Stimulated activated CD8-positive, alpha-beta memory T cell treated with anti-CD3 and anti-CD28 coated beads, Interleukin-15, amount 100 ng/mL, for 4 hours (primary cell): ENCODE measurements at places on chromosomes 12 and 14.

DNA sequence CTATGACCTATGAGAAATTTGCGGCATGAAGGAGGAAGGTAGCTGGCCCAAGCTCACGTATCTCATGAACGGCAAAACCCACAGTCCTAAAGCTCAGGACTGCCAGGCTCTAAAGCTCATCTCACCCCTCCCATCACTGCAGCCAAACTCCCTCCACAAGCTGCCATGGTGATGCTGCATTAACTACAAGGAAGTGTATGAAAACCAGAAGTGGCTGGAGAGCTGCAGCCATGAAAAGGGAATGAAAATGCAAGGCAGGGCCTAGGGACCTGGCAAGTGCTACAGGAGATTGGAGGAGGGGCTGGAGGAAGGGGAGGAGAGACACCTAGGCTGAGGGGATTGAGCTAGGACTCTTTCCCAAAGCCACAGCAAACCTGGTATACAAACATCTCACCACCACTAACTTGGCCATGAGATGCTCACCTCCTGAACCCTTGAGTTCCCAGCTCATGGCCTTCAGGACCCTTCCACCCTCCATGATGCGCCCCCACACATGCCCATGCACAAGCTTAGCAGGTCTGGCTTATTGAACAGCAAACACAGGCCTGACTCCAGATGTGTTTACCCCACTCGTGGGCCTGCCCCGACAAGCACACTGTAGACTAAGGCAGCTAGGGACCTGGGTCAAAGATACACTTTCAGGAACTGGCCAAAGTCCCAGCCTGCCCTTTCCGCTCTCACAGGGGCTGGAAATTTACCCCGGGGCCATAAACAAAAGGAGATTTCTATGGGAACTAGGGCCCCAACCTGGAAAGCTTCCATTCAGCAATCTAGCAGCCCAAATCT is 42.0 kb downstream of the LTBP2 start:
- DNase-seq, result no peak

- DNase-seq, result no peak
Measured at GRCh38 chr14:73731111-73731510, 16.9 kb upstream of the PNMA1 start.

DNA sequence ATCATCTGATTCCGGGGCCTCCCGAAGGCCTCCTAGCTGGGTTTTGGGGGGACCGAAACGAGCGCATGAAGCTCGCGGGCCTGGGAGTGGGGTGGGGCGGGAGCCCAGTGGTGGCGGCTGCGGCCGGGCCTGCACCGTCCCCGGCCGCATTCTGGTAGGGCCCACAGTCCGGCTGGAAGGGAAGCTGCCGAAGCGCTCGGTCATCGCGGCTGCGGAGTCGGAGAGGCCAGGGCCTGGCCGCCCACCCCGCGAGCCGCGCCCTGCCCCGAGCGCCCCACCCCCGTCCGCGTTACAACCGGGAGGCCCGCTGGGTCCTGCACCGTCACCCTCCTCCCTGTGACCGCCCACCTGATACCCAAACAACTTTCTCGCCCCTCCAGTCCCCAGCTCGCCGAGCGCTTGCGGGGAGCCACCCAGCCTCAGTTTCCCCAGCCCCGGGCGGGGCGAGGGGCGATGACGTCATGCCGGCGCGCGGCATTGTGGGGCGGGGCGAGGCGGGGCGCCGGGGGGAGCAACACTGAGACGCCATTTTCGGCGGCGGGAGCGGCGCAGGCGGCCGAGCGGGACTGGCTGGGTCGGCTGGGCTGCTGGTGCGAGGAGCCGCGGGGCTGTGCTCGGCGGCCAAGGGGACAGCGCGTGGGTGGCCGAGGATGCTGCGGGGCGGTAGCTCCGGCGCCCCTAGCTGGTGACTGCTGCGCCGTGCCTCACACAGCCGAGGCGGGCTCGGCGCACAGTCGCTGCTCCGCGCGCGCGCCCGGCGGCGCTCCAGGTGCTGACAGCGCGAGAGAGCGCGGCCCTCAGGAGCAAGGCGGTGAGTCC is at the start of gene KLC1:
TSS of gene KLC1 (plus strand) at position 528 of the 819 bp plus-strand sequence. CDS start 25,354 bp downstream, outside the sequence.
- peak; percentile 61 for DNase-seq

DNA sequence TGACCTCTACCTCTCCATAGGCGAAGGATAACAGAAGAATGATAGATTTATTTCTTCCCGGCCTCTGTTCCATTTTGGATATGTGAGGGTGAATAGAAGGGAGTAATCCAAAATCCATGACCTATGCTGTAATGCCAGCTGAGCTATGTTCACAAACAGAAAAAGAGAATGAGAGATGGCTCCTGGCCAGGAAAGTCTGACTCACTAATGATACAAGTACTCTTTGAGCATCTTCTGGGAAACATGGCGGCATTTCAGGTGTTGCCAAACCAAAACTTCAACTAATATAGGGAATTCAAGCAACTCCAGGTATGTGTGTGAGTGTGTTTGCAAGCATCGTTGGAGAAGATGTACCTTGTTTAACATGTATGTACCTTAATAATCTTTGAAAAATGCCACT is 55.1 kb downstream of the MED13L start:
- no peak for DNase-seq

DNA sequence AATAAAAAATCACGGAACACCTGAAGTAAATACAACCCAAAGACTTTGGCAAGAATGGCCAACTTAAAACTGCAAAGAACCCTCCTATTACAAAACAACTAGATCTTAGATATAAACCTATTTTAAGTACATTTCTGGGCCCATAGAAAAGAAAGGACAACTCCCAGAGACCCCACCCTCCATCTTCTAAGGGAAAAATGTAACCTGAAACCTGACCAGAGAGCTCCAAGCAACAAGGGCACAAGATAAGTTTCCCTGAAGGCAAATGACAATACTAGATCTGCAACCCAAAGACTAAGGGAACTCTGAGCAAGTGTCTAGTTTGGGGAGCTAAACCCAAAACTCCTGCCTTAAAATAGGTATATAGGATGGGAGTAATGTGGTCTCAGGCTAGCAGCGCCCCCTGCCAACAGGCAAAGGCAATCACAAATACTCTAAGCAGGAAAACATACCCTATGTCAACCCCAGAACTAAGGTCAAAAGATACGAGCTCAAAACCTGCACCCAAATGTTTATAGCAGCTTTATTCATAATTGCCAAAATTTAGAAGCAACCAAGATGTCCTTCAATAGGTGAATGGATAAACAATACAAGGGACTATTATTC is 218.9 kb downstream of the ITPR2 start:
- no peak for DNase-seq

GRCh38 chr14:90759370-90760077 is 56.7 kb downstream of the TTC7B start:
- DNase-seq, result no peak

- DNase-seq, result no peak
Measured at GRCh38 chr12:98418357-98419075, 96.9 kb upstream of the TMPO start.

DNA sequence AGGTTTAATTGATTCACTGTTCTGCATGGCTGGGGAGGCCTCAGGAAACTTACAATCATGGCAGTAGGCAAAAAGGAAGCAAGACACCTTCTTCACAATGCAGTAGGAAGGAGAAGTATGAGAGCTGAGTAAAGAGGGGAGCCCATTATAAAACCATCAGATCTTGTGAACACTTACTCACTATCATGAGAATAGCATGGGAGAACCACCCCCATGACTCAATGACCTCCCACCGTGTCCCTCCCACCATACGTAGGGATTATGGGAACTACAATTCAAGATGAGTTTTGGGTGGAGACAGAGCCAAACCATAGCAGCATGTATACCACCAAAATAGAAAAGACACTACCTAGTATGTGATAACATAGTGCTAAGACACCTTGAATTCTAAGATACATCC is 2.9 kb upstream of the HMGA2 start:
- DNase-seq, result no peak

GRCh38 chr14:91980157-91980556 is 32.7 kb upstream of the FBLN5 start:
- no peak for DNase-seq

- DNase-seq, result no peak
Measured at GRCh38 chr12:16523951-16524331, 82.0 kb downstream of the LMO3 start.

DNA sequence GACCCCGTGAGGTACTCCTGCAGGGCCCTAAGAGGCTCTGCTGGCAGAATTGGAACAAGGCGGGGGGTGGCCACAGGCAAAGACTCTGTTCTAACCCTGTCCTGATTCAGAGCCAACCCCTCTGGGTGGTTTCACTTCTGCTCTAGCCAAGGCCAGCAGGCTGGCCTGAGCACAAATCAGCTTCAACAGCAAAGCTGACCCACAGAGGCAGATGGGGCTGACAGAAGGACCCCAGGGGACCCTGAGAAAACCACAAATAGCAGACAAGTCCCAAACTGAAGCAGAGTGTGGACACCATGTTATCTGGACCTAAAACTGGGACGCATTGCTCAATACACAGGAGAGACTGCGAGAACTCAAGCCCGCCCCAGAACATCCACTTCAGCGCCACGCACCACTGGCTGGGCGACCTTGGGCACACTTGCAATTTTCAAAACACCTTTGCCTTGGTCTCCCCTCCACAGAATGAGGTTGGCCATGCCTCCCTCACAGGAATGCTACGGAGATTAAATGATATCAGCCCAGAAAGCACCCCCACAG is 76.4 kb upstream of the DICER1 start:
- DNase-seq, result no peak

DNA sequence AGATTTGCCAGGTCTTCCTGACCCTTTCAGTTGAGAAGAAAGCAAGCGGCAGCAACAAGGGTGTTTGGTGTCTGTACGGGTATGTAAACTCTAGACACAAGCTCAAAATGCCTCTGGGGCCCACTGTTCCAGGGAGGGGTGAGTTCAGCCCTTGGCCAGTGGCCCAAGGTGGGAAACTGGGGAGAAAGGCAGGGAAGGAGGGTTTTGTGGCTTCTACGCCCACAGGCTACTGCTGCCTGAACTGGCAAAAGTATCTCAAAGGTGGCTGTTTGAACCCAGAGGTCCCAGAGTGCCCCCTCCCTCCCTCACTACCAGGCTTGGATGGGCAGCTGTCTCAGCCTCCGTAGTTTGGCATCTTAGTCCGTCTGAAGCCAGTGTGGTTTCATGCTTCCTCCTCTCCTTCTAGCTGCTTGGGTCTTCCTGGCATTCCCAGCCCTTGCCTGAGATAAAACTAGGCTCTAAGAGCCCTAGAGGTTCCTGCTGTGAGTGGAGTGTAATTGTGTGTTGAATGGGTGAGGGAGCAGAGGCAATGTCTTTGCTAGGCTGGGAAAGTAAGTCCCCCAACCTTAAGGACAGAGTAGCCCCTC is 5.5 kb downstream of the HOXC5 start:
- DNase-seq, result no peak

DNA sequence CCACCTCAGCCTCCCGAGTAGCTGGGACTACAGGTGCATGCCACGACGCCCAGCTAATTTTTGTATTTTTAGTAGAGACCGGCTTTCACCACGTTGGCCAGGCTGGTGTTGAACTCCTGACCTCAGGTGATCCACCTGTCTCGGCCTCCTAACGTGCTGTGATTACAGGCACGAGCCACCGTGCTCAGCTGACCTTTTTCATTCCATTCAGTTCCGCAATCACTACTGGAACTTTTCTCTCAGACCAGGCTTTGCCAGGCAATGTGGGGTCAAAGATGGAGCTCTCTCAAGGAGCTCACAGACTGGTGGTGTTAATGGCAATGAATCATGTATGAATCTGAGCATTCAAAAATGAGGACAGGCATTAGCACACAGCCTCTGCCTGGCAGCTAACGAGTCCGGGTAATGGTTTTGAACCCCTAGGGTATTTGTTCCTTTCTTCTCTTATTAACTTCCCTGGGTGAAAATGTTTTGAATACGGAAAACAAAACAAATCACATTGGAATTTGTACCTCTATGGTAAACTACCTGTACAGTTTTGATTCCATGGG is 9.4 kb upstream of the TCHP start:
- no peak for DNase-seq
